Stimulated activated CD8-positive, alpha-beta memory T cell treated with anti-CD3 and anti-CD28 coated beads, Interleukin-4, amount 100 ng/mL, for 48 hours (primary cell): ENCODE measurements at places on chromosomes 5 and 9.

- DNase-seq, result no peak
Measured at GRCh38 chr5:14319102-14319501, 176.0 kb downstream of the TRIO start.

DNA sequence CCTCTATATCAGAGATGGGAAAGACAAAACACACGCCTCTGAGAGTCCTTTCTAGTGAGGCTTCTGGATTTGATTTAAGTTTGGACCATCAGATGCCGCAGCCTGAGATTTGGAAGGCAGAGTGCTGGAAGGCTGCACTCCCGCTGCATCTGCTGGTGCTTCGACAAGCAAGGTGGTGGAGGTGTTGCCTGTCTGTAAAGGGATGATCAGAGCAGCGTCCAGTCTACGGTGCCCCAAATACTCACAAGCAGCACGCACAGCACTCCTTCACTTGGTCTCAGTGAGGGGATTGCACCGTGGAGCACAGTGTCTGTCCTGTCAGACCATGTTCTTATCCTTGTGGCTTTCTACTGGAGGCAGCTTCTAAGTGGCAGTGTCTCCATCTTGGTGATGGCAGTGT, 221.4 kb downstream of the GADD45G start:
- DNase-seq, result no peak

DNA sequence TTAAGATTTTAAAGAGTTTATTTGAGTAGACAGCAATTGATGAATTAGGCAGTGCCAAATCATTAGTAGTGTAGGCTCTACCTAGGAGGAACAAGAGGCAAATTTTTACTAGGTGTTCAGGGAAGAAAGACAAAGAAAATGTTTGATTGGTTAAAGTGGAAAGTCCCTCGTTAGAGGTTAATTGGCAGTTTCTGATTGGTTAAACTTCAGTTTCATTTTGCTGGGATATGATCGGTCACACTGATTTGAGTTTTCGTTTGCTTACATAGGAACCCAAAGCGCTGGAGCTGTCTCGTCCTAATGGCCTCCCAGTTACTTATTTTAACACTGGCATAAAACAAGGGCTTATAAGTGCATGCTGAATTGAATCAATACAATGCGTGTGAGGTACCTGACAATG, 15.1 kb downstream of the DMAC1 start:
- DNase-seq, result no peak

- DNase-seq, result no peak
Measured at GRCh38 chr5:126462239-126463014, 39.2 kb downstream of the GRAMD2B start.

- DNase-seq, result peak; percentile 77
Measured at GRCh38 chr9:83596899-83597504, 25.9 kb upstream of the IDNK start.

DNA sequence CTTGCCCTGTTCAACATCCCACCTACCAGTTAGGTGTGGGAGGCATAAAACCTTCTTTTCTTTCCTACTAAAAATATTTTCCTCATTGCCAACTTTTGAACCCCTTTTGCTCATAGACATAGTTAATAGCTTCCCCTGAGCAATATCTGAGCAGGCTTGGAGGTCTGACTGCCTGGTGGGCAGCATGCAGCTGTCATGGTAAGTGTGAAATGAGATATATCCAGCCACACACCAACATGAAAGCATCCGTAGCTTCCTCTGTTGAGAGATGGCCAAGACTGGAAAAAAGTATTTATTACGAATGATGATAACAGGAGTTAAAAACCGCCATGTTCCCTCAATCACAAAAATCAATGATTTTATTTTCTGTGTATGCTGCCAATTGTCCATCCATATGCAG, 190.1 kb downstream of the TMEM38B start:
- DNase-seq, result no peak

GRCh38 chr5:65821966-65822365, 100.0 kb downstream of the NLN start:
- DNase-seq, result no peak

GRCh38 chr5:144004146-144004545, 166.3 kb downstream of the YIPF5 start:
- DNase-seq, result no peak

- DNase-seq, result no peak
Measured at GRCh38 chr9:121399883-121400607, 30.0 kb upstream of the STOM start.

- no peak for DNase-seq
Measured at GRCh38 chr9:69323861-69324260, 1.2 kb upstream of the ENTREP1 start.

DNA sequence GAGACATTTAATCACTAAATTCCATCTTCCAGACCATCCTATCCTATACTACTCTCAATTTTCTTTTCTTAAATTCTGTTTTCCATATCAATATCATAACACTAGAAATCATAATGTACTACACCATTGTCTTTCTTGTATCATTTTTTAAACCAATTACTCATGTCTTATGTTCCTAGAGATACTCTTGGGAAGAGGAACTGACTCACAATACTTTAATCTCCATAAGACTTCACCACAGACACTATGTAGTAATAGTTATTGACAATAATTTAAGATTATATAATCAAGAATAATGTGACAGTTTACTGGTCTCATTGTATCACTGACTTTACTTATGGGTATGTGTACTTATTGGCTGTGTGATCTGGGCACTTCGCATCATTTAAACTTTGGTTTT, 43.8 kb downstream of the PCDHGC5 start:
- no peak for DNase-seq

DNA sequence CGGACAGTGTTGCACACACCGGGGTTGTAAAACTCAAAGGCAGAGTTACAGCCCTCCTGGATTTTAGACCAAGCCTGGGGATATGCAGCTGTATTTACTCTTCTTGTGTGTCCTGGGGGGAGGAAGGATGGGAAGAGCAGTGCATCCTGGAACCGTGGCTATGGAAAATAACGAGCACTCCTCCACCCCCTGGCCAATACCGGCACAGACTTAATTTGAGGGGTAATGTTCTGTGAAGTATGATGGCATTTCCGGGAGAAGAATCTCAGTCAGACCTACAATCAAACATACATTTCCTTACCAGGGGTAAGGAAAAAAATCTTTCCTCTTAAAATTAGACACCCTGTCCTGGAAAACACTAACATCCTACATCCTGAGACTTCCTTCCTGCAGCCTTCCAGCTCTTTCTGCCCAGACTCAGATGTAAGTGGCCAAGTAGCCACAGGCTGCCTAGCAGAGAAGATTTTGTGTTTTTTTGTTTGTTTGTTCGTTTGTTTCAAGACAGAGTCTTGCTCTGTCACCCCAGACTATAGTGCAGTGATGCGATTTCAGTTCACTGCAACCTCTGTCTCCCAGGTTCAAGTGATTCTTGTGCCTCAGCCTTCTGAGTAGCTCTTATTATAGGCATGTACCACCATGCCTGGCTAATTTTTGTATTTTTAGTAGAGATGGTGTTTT, 11.0 kb upstream of the ERMP1 start:
- DNase-seq, result no peak

DNA sequence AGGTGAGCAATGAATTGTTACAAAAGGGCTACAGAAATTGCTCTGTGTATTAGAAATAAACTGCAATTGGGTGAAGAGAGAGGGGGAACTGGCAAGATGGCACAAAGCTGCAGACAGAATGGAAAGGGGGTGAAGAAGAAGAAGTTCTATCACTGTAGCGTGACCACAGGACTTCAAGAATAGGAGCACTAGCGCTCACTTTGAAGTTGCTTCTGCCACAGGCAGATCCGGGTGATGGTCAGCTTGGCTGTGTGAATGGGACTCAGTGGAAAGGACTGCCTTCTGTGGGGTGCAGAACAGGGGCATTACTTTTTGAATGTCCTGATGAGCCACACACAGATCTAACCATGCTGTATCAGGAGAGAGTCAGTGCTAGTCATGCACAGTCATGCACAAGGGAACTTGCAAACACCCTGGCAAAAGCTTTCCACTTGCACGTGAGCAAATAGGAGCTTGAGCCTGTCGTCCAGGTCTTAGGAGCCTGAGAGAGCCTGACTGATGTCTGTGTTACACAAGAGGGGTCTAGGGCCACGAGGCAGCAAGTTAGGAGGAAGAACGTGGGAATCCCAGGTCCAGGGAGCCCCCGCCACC, 16.3 kb downstream of the IL5 start:
- DNase-seq, result no peak
